Activated naive CD4-positive, alpha-beta T cell treated with anti-CD3 and anti-CD28 coated beads, Interleukin-2, amount 10 ng/mL, durations not matched to agents 7 days and 5 days (primary cell): ENCODE measurements at places on chromosomes 6 and 20.

DNA sequence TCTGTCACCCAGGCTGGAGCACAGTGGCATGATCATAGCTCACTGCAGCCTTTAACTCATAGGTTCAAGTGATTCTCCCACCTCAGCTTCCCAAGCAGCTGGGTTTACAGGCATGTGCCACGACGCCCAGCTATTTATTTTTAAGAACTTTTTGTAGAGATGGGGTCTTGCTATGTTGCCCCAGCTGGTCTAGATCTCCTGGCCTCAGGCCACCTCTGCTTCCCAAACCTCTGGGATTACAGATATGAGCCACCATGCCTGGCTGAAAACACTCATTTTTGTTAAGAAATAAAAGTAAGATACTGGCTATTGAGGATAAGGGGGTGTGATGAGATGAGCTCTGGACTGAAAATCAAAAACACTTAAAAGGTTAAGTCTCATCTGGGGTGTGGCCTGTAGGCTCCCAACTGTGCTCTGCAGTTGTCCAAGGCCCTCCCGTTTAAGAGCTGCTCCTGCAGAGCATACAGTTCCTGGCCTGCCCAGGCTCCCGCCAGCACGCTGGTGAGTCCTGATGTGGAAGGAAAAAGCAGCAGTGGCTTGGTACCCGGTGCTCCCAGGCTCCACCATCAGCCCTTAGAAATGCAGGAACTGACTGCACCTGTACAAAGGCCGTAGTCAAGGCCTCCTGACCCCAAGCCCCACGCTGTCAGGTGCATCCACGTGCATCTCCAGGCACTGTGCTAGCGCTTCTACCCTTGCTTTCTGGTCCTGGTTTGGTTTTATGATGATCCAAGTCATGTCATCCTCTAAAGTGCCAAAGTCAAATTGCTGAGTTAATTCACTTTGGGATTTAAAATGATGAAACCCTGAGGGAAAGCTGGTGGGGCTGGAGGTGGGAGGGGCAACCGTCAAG lies 111.5 kb downstream of the TMEM242 start:
- no peak for DNase-seq

GRCh38 chr6:30720738-30721197 lies 616 bp downstream of the TUBB start:
- DNase-seq = peak; percentile 75

GRCh38 chr20:60048634-60049521 lies 90.7 kb downstream of the CDH26 start:
- DNase-seq = no peak

GRCh38 chr20:50674138-50674825 lies 17.1 kb downstream of the RIPOR3 start:
- DNase-seq = no peak

GRCh38 chr6:164018133-164018532 lies 603.6 kb downstream of the QKI start:
- DNase-seq = no peak

- DNase-seq = no peak
Measured at GRCh38 chr20:9440892-9441291, 73.5 kb upstream of the LAMP5 start.

GRCh38 chr20:44896583-44896982 lies 11.1 kb downstream of the YWHAB start:
- no peak for DNase-seq

DNA sequence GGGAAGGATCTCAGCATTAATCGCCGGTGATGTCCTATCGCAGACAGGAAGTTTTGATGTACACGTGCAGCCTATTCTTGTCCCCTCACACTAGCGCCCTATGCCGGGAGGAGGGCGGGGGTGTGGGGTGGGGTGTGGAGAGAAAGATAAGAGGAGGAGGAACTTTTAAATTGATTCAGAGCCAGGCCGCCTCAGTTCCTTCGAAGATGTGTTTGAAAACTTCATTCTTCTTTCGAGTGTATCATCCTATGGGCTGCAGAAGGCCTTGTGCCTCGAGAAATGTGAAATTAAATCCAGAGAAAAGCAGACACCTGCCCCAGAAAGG lies 2.5 kb upstream of the POU3F2 start:
- no peak for DNase-seq

GRCh38 chr6:39411465-39411864 lies 89.0 kb upstream of the KCNK16 start:
- DNase-seq = no peak

DNA sequence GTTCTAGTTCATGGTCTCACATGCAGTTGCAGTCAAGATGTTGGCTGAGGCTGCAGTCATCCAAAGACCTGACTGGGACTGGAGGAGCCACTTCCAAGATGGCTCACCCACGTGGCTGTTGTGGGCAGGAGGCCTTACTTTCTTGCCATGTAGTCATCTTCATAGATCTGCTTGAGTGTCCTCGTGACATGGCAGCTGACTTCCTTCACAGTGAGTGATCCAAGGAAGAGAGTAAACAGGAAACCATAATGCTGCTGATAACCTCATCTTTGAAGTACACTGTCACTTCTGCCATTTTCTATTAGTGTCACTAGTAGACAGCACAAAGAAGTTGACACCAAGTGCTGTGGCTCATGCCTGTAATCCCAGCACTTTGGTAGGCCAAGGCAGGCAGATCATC lies 40.1 kb upstream of the AKIRIN2 start:
- DNase-seq = peak; percentile 79

DNA sequence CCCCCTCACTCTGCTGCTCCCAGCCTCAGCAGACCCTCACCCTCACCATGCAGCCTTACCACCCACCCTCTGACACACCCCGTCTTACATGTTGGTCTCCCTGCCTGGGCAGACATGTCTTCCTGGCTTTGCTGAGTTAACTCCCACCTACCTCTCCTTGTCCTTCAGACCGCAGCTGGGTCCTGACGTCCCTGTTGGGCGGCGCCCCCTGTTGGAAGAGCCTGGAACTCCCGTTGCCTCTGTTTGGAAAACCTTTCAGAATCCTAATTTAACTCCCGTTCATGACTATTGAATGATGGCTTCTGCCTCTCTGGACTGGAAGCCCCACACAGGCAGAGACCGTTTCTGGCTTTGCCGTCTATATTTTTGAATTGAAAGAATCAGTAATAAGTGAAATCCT lies 245.1 kb downstream of the MYLK4 start:
- DNase-seq = no peak

DNA sequence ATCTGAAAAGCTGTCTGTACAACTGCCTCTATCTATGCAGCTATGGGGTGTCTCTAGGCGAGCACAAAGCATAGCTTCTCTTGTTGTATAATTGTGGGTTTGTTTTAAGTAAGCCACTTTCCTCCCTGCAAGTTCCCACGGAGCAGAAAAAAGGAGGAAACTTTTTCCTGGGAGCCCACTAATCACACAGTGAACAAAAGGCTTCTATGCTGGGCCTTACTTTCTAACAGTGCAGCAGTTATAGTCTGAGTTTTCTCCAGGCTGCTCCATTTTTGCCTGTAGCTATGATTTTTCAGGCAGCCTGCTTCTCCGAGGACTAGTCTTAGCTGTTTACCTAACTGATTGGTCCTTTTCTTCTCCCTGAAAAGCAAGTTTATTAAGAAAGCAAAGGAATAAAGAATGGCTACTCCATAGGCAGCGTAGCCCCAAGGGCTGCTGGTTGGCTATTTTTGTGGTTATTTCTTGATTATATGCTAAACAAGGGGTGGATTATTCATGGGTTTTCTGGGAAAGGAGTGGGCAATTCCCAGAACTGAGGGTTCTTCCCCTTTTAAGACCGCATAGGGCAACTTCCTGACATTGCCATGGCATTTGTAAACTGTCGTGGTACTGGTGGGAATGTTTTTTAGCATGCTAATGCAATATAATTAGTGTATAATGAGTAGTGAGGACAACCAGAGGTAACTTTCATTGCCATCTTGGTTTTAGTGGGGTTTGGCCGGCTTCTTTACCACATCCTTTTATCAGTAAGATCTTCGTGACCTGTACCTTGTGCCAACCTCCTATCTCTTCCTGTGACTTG lies 84.3 kb downstream of the OPRM1 start:
- no peak for DNase-seq

DNA sequence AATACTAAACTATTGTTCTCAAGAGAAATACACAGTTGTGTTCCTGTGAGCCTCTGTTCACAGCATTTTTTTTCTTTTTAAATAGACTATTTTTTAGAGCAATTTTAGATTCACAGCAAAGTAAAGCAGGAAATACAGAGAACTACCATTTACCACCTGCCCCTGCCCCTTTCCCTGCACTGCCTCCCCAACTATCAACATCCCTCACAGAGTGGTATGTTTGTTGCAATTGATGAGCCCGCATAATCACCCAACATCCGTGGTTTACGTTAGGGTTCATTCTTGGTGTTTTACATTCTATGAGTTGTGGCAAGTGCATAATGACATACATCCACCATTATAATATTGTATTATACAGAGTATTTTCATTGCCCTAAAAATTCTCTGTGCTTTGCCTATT lies 71.6 kb upstream of the TNFAIP3 start:
- DNase-seq = no peak

- DNase-seq = no peak
Measured at GRCh38 chr6:162408826-162409535, 318.6 kb downstream of the PRKN start.

DNA sequence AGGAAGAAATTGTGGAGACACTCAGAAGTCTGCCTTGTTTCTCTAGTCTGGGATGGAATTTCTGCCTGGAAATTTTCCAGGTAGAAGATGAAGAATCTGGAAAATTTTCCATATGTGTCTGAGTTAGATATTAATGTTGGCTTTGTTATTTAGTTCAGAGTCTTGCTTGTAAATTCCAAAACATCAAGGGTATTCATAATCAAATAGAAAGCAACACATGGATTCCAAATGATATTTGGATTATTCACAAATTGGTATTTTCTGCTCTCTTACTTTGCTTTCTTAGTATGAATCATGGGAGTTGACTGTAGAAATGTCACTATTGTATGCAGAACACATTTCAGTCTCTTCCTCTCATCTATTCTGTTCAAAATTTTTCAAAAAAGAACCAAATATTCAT lies 116.0 kb downstream of the GRIK2 start:
- DNase-seq = no peak

GRCh38 chr6:161367472-161367871 lies 93.6 kb upstream of the AGPAT4 start:
- no peak for DNase-seq

DNA sequence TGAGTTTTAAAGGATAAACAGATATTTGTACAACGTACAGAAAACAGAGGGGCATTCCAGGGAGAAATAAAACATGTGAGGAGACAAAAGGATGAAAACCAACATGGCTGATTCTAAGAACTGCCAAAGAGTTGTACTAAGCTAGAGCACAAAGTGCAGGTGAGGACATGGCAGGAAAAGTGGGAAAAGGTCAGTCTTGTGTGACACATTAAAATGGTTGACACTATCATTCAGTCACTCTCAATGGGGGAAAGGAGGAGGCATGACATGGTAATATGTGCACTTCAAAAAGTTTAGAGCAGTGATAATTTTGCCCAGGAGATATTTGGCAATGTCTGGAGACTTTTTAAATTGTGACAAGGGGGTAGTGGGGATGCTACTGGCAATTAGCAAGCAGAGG lies 21.8 kb downstream of the PHIP start:
- DNase-seq = no peak

GRCh38 chr20:33917831-33918525 lies 75.7 kb upstream of the RALY start:
- DNase-seq = peak; percentile 30

DNA sequence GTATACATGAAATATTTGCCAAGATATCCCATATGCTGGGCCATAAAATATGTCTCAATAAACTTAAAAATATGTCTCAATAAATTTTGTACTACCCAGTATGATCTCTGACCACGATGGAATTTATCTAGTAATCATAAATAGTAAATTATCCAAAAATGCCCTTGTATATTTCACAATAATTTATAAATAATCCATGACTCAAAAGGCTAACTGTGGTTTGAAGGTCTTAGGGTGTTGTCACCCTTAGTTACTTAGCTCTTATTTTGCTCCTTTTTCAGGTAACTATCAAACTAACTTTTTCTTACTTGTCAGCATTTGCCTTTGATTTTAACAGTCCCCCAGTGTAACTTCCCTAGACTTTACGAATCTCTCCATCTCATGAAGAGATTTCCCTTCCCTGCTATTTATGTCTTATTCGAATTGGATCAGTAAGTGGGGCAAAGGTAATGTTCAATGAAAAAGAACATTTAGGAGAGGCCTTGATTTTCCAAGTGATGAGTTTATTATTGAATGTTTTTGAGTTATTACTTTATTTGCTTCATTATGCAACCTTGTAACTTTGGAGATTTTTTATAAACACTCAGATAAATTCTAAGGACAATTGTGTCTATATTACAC lies 109.0 kb upstream of the THBS2 start:
- no peak for DNase-seq

- no peak for DNase-seq
Measured at GRCh38 chr6:8492536-8493133, 57.3 kb upstream of the SLC35B3 start.

- DNase-seq = no peak
Measured at GRCh38 chr6:47633141-47633540, 65.2 kb upstream of the ADGRF4 start.

DNA sequence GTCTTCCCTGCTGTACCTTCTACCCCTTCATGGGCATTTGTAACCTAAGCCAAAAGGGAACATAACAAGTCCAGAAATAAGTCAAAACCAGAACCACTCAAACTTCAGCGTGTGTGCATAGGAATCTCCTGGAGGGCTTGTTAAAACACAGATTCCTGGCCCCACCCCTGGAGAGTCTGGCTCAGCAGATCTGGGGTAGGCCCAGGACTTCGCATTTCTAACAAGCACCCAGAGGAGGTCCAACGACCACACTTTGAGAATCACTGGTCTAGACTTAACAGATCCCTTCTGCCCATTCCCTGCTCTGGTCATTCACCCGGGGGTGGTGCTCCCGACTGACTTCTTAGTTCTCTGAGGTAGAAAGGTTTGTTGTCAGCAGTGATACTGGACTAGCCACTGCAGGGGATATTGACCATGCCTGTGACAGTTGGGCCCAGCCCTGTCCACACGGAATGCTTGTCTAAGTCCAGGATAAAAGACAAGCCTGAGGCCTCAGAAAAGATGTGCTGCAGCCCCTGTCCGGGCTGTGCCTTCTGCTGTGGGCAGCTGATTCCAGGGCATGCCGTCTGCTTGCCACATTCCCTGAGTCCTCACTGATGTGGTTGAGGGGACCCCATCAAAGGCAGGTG lies 68.6 kb downstream of the SYNJ2 start:
- no peak for DNase-seq

DNA sequence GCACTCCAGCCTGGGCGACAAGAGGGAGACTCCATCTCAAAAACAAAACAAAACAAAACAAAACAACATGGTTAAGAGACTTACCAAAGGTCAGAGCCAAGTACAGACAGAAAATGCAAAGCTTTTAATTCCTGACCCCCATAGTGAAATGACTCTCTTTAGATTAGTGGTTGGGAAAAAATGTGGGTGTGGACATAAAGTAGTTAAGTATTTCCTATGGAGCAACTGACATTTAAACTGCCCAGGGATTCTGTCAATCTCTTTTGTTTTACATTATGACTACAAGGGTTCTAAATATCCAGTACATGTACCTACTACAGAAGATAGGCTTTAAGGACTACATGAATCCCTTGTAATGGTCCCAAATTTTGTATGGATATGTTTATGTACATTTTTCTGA lies 75.1 kb downstream of the IRAK1BP1 start:
- DNase-seq = no peak

GRCh38 chr6:125037827-125038226 lies 75.6 kb downstream of the RNF217 start:
- DNase-seq = no peak
